Activated CD4-positive, alpha-beta T cell treated with anti-CD3 and anti-CD28 coated beads, Interleukin-2, amount 50 U/mL, for 1 hour (primary cell): ENCODE measurements at places on chromosomes 7 and 10.

GRCh38 chr7:69922026-69922803, 323.9 kb downstream of the AUTS2 start:
- no peak for DNase-seq

DNA sequence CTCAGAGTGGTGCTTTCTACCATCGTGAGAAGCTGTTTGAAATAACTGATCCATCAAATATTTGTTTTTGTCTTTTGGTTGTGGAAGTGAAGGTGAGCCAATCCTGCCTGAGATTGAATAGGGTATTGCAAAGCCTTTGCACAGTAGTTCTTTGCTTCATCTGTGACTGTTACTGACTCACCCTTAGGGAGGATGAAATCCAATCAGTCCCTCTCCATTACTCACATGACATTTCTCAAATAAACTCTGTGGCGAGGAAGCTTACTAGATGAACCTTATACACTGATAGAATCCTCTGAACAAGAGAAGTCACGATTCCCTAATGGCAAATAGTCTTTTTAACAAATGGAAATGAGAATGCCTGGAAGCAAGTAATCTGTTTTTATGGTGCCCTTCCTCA, 31.9 kb downstream of the HEPACAM2 start:
- no peak for DNase-seq

GRCh38 chr10:58488921-58489320, 23.8 kb upstream of the BICC1 start:
- DNase-seq = no peak

- DNase-seq = no peak
Measured at GRCh38 chr7:97272237-97272975, 154.9 kb downstream of the SDHAF3 start.

DNA sequence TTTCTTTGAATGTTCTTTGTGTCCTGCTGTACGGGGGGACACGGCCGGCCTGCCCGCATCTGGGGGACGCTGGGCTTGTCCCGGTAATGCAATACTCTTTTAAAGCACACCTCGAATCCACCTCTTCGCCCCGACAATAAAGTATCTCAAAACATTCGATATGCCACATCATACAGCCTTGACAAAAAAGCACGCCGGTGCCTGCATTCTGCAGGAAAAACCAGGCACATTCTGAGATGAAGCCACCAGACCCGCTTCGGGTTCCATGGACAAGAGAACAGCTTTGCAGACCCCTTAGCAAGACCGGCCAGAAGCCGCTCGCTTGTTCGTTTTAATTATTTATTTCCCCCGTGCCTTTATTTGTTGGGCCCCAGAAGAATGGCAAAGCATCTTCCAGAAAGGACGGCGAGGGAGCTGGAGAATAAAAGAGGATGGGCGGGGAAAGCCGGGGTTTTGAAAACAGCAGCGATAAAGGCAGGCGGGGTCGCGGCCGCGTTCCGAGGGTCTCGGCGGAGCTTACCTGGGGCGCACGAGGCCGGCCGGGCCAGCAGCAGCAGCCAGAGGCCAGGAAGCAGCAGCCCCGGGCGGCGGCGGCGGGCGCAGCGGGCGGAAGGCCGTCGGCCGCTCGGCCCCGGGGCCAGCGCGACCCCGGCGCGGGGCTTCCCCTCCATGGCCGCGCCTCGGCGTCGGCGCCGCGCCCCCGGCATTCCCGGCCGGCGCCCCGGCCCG, 462 bp downstream of the KIAA1549 start:
- DNase-seq = no peak

- DNase-seq = no peak
Measured at GRCh38 chr7:43735802-43736603, 6.7 kb upstream of the COA1 start.

DNA sequence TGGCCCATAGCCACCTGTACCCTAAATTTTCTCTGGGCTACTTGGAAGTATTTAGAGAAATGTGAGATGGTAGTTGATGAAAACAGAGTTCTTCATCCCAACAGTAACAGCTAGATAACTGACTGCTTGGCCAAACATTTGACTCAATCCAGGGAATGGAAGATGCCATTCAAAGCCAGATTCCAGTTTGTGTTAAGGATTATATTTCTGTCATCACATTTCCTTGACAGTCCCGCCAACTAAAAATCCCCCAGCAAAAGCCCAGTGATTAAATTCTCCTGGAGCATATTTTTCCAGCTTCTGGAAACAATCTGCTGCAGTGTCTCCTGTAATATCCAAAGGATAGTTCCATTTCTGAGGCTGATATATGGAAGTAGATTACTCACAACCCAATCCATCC, 45.4 kb upstream of the PTN start:
- no peak for DNase-seq

DNA sequence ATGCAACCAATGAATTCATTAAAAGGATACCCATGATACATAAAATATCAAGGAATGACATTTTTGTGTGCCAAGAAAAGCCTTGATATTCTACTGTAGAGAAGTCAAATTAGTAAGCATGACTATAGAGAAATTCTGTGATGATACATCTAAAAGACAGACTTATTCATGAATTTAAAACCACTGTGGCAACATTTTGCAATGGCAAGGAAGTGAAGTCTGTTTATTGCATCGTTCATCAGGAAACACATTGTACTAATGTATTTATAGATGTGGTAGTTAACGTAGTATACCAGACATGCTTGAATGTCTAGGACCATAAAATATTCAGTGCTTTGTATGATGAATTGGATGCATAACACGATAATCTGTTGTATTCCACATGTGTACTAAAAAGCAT, 9.3 kb upstream of the CLEC5A start:
- DNase-seq = no peak

DNA sequence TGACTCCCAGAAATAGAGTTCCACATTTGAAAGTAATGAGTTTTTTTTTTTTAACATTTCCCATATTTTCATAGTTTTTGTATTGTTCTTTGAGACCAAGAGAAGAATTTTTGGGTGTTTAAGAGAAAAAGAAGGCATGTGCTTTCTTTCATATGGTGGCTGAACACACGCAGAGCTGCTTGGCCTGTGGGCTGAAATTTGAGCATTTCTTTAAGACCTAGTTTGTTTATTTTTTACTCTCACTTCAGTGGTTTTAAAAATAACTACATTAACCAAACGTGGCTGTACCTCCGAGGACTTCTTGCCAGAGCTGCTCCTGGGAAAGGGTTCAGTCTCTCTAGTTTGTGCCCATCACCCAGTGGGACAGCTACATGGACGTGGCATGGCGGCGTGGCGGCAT, 58.3 kb downstream of the INPP5A start:
- no peak for DNase-seq

- peak; percentile 45 for DNase-seq
Measured at GRCh38 chr10:132448248-132448731, 51.3 kb downstream of the PWWP2B start.

DNA sequence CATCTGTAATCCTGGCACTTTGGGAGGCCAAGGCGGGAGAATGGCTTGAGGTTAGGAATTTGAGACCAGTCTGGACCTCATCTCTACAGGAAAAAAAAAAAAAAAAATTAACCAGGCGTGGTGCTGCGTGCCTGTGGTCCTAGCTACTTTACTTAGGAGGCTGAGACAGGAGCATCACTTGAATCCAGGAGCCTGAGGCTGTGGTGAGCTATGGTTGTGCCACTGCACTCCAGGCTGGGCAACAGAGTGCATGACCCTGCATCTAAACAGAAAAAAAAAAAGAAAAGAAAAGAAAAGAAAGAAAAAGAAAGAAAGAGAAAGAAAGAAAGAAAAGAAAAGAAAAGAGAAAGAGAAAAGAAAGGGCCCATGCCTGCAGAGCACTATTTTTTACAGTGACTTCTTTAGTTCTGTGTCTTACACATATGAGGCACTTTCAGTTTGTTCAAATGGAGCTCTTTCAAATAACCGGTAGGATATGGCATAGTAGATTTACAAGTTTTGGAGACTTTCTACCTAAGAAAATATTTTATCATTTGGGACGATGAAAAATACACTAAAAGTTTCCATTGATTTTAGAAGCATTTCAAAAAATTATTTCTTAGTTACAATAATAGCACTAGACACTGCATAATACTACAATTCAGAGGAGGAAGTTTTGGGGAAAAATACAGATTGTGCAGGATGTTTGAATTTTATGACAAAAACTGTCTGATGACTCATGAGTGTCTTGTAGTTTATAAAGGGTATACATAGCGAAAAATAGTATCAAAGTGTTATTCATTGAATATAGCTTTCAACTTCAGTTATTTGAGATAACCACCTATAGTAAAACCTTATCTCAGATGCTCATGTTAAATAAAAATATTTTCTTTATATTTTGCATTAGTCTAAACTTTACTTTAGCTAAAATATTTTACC, 75.9 kb downstream of the MDFIC start:
- no peak for DNase-seq

GRCh38 chr10:71816936-71817618, 34.0 kb downstream of the PSAP start:
- DNase-seq = no peak

DNA sequence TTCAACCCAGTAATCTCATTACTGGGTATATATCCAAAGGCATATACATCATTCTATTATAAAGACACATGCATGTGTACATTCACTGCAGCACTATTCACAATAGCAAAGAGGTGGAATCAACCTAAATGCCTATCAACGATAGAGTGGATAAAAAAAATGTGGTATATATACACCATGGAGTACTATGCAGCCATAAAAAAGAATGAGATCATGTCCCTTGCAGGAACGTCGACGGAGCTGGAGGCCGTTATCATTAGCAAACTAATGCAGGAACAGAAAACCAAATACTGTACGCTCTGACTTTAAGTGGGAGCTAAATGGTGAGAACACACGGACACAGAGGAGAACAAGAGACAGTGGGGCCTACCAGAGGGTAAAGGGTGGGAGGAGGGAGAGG, 105.5 kb downstream of the SLC25A13 start:
- no peak for DNase-seq

GRCh38 chr7:154372011-154372601, 319.9 kb downstream of the DPP6 start:
- DNase-seq = no peak

DNA sequence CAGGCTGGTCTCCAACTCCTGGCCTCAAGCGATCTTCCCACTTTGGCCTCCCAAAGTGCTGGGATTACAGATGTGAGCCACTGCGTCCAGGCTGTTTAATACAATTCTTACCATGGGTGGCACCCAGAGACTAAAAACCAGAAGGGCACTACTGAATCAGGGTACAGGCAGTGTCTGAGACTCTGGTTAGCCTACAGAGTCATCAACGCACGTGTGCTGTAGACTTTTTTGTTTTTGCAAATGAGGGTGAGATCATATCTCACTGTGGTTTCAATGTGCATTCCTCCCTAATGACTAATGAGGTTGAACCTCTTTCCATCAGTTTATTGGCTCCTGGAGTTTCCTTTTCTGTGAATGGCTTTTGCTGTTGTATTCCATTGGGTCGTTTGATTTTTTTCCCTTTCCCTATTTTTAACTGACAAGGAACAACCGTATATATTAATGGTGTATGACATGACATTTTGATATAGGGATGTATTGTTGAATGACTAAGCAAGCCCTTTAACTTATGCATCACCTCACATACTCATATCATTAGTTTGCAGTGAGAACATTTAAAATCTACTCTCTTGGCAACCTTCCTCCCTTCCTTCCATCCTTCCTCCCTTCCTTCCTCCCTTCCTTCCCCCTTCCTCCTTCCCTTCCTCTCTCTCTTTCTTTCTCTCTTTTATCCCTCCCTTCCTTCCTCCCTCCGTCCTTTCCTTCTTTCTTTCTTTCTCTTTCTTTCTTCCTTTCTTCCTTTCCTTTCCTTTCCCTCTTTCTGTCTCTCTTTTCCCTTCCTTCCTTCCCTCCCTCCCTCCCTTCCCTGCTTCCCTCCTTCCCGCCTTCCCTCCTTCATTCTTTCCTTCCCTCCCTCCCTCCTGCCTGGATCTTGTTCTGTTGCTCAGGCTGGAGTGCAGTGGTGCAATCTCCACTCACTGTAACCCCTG, 9.3 kb upstream of the TMEM270 start:
- DNase-seq = no peak

DNA sequence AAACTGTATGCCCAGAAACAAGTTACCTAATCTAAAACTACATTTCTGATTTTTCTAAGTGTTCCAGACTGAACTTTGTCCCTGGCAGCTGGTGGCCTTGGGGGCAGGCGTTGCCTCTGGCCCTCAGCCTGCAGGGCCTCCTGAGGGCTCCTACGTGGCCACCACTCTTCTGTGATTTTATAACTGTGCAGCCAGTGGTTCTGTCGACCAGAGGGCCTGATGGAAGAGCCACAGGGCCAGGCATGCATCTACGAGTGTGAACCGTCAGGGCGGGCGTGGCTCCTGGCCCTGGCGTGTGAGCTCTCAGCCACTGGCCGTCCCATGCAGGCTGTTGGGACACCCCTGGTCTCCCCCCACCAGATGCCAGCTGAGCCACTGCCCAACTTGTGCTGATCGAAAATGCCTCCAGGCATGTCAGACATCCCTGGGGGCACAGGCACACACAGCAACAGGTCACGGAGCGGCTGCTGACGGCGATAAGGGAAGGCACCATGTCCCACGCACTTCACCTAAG, 173.4 kb downstream of the ZMYND11 start:
- DNase-seq = no peak

DNA sequence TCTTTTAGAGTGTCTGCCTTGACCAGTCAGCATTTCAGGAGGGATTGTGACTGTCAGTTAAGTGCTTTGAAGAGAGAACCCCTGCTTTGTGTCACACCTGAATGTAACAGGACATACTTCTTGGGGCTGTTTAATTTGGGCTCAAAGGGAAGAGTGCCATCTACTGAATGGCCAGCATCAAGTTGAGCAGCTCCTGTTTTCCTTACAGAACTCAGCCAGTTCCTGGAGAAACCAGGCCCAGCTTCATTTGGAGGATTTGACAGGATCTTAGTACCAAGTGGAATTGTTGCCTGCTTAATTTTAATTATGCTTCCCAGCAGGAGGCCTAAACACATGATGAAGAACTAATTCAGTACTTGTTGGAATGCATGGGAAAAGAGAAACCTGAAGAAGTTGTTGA, 8.3 kb downstream of the ADD3 start:
- DNase-seq = no peak

DNA sequence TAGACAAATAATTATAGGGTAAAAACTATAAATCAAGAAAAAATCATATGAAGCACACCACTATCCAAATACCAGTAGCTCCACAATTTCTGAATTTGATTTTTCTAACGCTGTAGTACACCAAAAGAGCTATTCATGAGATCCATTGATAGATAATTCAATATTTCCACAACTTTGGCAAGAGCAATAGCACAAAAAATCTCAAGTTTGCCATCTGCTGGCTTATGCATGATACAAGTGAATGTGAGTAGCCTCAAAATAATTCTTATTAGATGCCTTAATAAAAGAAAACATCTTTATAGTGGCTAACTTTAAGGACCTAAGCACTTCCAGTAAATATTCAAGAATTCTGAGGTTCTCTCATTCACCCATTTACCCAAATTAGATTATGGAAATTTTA, 2.2 kb upstream of the TMEM196 start:
- DNase-seq = no peak
